Dermis lymphatic vessel endothelial cell (primary cell): ENCODE measurements at places on chromosomes 13 and 19. TPM values are rescaled to one million over a fixed set of nuclear protein-coding genes. Genes with fewer than 3 reads are reported as not detected.

The C19orf67 gene
- total RNA-seq, result not detected in 2 replicates

The ZNF626 gene
- 8.1 and 12.6 TPM in 2 replicates for total RNA-seq

The ANKLE1 gene
- 0.33 and 0.43 TPM in 2 replicates for total RNA-seq

The CPB2 gene
- total RNA-seq, result not detected in 2 replicates

The CCDC8 gene
- total RNA-seq, result 0.17 and 0.22 TPM in 2 replicates

The IFNL1 gene
- total RNA-seq, result not detected in 2 replicates

The TINCR gene
- not detected in 2 replicates for total RNA-seq

The PNMA8A gene
- 0.52 TPM in 1 of 2 replicates, not detected in the other for total RNA-seq

The STAP2 gene
- 32.1 and 36.4 TPM in 2 replicates for total RNA-seq

The KLK3 gene
- total RNA-seq, result not detected in 2 replicates

The ZNF417 gene
- total RNA-seq, result 11.5 and 13.2 TPM in 2 replicates

The TMEM238 gene
- 0.17 and 0.22 TPM in 2 replicates for total RNA-seq

The ZNF471 gene
- 1.3 and 1.4 TPM in 2 replicates for total RNA-seq

The TEX26 gene
- not detected in 2 replicates for total RNA-seq

The ZNF677 gene
- 13.3 and 13.7 TPM in 2 replicates for total RNA-seq

The MYO1F gene
- 0.26 and 0.54 TPM in 2 replicates for total RNA-seq

The CEACAM1 gene
- 18.0 and 28.1 TPM in 2 replicates for total RNA-seq

The KLK14 gene
- total RNA-seq, result not detected in 2 replicates

The SULT2A1 gene
- not detected in 2 replicates for total RNA-seq

The CNFN gene
- not detected in 2 replicates for total RNA-seq

The PSG1 gene
- not detected in 2 replicates for total RNA-seq

The USHBP1 gene
- 33.1 and 37.3 TPM in 2 replicates for total RNA-seq

The PDX1 gene
- not detected in 2 replicates for total RNA-seq

The ATG4D gene
- 5.9 and 6.0 TPM in 2 replicates for total RNA-seq

The UPK1A gene
- total RNA-seq, result not detected in 2 replicates

The SOX1 gene
- not detected in 2 replicates for total RNA-seq

The TEX101 gene
- total RNA-seq, result not detected in 2 replicates

The ATP4B gene
- 0.11 TPM in 1 of 2 replicates, not detected in the other for total RNA-seq

The GSX1 gene
- total RNA-seq, result not detected in 2 replicates

The FAM124A gene
- total RNA-seq, result 2.8 and 5.3 TPM in 2 replicates

The SERTAD3 gene
- total RNA-seq, result 22.1 and 32.7 TPM in 2 replicates

The ZNF112 gene
- 6.1 and 8.9 TPM in 2 replicates for total RNA-seq

The MRPL4 gene
- total RNA-seq, result 10.3 and 13.6 TPM in 2 replicates

The RPS28 gene
- total RNA-seq, result 211 and 282 TPM in 2 replicates

The TUBA3C gene
- not detected in 2 replicates for total RNA-seq

The ZFR2 gene
- total RNA-seq, result 0.09 and 0.43 TPM in 2 replicates

The AP1M1 gene
- 39.1 and 41.9 TPM in 2 replicates for total RNA-seq

The MBD3L2 gene
- total RNA-seq, result not detected in 2 replicates

The LHB gene
- 0.17 and 0.22 TPM in 2 replicates for total RNA-seq

The WDR87 gene
- not detected in 2 replicates for total RNA-seq

The CEBPA gene
- total RNA-seq, result 0.33 and 0.34 TPM in 2 replicates

The NPAS1 gene
- under 0.01 TPM in 1 of 2 replicates, not detected in the other for total RNA-seq

The ZNF433 gene
- 1.4 and 1.5 TPM in 2 replicates for total RNA-seq

The FCER2 gene
- total RNA-seq, result not detected in 2 replicates
